ENCODE measurements at places on chromosomes 7 and 10.

GRCh38 chr7:17020250-17020649 lies 138.5 kb upstream of the AGR3 start:
- DNase-seq = no peak

DNA sequence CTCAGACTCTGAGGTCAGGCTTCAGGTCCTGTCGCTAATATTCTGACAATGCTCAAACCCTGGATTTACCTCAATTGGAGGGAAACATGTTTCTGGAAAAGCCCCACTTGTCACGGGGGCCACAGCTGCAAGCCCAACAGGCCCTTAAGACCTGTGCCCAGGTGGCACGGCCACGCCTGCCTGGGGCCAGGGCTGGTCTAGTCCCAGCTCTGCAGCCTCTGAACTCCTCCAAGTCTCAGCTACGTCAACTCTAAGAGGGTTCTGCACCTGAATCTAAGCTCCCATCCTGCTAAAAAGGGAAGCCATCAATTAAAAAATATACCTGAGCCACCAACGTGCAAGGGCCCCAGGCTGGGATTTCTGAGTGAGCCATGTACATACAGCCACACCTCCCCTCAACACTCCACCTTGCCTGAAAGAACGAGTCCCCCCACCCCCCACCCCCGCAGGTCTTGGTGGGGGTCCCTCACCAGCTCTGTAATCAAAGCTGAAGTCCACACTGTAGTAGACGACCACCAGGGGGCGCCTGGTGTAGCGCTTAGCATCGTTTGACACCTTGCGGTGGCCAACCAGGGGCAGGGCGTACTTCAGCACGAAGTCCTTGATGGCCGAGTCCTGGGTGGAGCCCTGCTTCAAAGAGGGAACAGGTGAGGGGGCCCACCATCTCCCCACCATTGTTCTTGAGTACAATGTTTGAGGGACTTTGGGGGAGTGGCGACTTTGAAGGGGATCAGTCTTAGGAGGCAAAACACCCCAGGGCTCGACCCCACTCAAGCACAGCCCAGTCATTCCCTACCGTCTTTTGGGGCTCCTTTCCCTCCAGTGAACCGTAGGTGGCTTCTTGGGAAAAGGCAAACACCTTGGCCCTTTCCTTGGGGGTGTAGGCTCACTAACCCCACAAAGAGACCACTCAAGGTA lies 22.6 kb downstream of the PDIA4 start:
- DNase-seq = peak; percentile 90

- DNase-seq = peak; percentile 74
These were observed 196.8 kb downstream of the SKAP2 start for GRCh38 chr7:26667514-26668133.

GRCh38 chr10:76358743-76359395 lies 927.4 kb downstream of the LRMDA start:
- DNase-seq = no peak

DNA sequence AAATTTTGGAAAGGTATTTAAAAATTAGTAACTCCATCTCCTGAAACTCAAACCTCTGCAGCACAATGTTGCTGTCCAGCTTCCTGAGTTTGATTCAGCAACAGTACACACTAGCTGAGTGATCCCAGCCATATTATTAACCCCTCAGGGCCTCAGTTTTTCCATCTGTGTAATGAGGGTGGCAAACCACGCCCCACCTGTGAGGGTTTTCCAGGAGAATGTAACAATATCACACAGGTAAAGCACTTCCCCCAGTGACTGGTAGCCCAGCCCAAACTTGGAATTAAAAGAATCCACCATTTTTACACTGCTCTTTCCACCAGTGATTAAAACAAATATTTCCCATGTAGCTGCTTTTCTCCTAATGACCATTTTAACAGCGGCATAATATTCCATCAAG lies 122.4 kb downstream of the SORBS1 start:
- DNase-seq = no peak

- no peak for DNase-seq
These were observed 1061.1 kb upstream of the GHITM start for GRCh38 chr10:83078160-83078559.

- DNase-seq = no peak
These were observed 67.3 kb upstream of the SHH start for GRCh38 chr7:155879592-155879991.

DNA sequence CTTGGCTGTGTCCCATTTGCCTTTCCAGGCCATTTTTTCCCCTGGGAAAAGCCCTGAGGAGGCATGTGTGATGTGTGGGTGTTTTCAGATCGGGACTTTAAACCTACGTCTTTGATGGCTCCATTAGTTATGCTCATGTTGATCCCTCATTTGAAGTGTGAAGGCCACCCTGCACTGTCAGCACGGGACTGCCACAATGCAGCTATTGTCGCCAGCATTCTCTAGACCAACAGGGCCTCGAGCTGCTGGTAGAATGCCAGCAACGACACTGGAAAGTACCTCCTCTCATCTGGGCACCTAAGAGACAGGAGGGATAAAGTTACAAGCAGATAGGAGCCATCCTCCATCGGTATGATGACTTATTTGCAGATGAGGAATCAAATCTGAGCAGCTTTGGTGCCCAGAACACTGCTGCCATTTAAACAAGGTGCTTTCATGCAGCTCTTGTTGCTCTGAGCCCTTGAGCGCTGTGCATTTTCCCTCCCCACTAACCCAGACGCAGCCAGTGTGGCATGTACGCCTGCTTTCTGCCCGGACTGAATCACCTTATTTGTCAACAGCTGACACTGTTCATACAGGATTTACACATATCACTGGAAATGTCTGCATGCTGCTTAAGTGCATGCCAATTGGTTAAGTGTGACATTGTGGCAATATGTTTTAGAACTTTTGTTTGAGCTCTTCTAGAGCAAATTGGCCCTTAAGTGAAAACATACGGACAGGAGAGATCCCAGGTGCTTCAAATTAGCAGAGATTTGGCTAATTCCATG lies 175.0 kb upstream of the PITRM1 start:
- DNase-seq = no peak

GRCh38 chr7:26978146-26978545 lies 113.8 kb upstream of the SKAP2 start:
- DNase-seq = no peak

DNA sequence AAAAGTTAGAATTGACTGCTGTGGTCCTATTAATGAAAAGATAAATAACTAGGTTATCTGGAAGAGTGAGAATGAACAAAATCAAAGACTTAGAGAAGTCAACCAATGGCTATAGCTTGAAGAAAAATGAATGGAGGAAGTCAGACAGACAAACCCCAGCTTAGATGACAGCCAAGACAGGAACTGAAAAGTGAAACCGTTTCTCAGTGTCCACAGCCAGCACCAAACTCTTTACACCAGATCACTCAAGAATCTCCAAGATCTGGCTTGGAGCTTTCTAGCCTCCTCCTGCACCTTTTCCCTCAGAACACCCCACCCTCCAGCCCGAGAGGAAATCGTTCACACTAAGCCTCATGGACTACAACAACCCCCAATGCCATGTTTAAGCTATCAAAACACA lies 167.0 kb downstream of the SFMBT2 start:
- DNase-seq = no peak

GRCh38 chr7:38411404-38411803 lies 138.0 kb upstream of the TARP start:
- DNase-seq = no peak

DNA sequence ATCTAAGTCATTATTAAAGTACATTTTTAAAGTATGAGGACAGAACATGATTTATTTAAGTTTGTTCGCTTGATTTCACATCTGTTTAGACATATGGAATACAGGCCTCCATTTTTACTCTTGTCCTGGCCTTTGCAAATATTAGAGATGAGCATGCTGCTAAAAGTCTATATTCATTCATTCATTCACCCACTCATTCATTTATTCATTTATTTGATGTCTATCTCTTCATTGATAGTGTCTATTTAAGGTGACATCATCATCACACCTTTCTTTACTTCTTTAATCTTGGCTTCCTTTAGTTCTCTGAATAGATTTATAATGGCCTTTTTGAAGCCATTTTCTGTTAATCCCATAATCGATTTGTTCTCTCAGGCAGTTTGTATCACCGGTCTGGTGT lies 68.0 kb downstream of the THNSL1 start:
- no peak for DNase-seq

DNA sequence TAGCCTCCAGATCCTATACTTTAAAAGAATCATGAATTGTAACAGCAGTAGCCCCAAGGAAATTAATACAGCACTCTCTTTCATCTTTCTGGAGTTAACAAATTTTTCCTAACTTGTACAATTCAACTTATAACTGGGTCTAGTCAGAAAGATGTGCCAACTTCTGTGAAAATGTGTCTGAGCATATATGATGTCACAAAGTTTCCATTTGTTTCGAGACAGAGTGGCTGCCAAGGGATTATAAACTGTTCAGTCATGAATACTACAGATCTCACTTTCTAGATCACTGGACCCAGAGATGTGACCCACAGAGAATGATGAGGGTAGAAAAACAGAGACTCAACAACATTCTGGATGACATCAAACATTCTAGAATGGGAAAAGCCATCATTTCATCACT lies 249.2 kb upstream of the PHF14 start:
- no peak for DNase-seq

DNA sequence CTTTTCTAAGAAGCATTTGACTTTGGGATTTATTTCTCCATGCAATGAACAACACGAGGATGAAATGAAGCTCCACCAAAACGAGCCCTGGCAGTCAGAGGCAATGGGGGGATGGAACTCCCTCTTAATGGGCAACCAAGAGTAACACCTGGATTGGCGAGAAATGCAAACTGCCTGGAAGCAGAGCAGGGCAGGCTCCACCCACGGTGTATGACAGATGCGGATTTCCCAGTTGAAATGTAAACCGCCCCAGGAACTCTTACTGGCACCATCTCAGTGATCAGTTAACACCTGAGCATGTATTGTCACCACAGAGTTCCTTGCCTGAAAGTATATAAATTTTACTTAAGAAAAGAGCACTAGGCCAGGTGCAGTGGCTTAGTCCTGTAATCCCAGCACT lies 47.3 kb upstream of the AUTS2 start:
- no peak for DNase-seq

DNA sequence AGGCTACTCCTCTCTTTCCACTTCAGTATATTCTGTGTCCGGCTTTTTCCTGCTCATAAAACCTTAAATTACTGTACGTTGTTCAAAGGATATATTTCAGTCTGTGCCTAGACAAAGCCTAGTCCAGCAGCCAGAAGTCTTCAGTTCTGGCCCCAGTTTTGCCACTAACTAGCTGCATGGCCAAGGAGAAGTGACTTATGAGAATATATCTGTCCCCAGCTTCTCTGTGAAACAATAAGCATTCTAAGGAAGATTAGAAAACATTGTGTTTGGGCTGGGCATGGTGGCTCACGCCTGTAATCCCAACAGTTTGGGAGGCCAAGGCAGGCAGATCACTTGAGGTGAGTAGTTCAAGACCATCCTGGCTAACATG lies 105.0 kb upstream of the HDAC9 start:
- no peak for DNase-seq

GRCh38 chr7:36918591-36918990 lies 194.3 kb upstream of the AOAH start:
- no peak for DNase-seq

- no peak for DNase-seq
These were observed 149.5 kb downstream of the ARID5B start for GRCh38 chr10:62050893-62051433.

DNA sequence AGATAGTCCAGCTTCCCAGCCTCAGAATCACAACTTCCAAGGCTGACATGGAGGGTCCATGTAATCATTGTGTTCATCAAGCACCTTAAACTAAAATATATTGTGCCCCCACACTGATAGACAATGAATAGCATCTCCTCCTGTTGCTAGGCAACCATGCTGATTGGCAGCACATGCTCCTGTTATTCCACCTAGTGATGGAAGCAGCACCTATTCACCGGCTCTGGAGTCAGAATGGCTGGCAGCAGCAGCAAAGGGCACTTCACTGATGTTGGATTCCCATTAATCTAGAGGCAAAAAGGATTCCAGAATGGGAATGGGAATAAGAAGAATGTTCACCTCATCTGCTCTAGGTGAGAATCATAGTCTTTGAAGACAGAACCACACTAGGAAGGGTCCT lies 55.0 kb downstream of the RELN start:
- DNase-seq = peak; percentile 29

DNA sequence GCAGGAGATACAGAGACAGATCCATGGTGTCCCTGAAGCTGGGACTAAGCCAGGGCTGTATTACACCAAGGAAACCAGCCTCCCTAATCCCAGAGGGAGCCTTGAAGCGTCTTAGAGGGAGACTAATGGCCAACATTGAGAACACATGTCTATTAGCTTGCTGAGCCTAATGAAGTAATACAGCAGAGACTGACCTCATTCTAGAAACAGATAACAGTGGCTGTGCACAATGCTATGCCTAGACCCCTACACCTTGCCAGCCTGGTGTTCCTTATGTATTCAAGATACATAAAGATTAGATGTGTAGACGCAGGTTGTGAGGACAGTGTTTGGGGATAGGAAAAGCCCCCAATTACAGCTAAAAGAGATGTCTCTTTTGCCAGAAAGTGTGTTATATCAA lies 19.1 kb downstream of the GRM8 start:
- DNase-seq = no peak

GRCh38 chr10:78559661-78560340 lies 509.0 kb upstream of the ZMIZ1 start:
- DNase-seq = peak; percentile 32

GRCh38 chr7:28179120-28180030 lies 1.2 kb downstream of the JAZF1 start:
- peak; percentile 80 for DNase-seq

GRCh38 chr7:103686763-103687162 lies 240.8 kb upstream of the SLC26A5 start:
- no peak for DNase-seq

DNA sequence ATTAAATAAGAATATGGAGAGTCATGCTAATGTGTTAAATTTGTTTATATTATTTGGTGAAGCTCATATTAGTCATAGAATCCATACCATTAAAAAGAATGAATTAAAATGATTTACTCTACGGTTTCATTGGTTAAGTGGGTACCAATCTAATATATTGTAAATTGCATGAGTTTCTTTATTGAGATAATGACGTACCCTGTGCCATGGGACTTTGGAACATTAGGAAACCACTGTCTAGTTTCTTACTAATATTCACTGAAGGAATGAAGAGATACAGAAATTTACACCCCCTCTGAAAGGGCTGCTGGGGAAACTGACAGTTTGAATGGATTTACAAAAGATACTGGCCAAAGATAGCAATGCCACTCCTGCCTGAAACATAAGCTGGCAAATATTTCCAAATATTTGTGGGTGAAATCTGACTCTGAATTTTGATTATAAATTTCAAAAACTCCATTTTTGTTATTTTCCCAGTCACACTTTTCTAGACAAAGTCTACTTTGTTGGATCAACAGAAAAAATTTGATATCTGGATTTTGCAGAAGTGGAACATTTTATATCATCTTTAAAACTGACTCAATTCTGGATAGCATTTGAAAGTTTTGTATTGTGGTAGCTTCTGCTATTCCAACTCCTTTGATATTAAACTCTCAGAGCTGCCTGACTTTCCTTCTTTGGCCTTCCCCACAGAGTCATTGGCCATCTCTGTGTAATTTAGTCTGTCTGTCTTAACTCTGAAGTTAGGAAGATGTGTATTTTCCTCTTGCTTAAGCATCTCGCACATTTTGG lies 22.3 kb downstream of the MDFIC start:
- DNase-seq = no peak

Data from BE2C (cell line).